ENCODE measurements at places on chromosomes 4 and X.

- DNase-seq: no peak
Measured at GRCh38 chr4:31748382-31748781, 1028.2 kb downstream of the PCDH7 start.

GRCh38 chr4:74738464-74739143 lies 55.7 kb downstream of the BTC start:
- peak; percentile 89 for DNase-seq

GRCh38 chr4:112015960-112016359 lies 129.3 kb upstream of the FAM241A start:
- no peak for DNase-seq

DNA sequence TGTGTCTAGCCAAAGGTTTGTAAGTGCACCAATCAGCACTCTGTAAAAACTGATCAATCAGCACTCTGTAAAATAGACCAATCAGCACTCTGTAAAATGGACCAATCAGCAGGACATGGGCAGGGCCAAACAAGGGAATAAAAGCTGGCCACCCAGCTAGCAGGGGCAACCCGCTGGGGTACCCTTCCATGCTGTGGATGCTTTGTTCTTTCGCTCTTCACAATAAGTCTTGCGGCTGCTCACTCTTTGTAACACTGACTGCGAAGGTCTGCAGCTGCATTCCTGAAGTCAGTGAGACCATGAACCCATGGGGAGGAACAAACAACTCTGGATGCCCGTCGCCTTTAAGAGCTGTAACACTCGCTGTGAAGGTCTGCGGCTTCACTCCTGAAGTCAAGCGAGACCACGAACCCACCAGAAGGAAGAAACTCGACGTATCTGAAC lies 14.3 kb downstream of the HNRNPDL start:
- DNase-seq: no peak

DNA sequence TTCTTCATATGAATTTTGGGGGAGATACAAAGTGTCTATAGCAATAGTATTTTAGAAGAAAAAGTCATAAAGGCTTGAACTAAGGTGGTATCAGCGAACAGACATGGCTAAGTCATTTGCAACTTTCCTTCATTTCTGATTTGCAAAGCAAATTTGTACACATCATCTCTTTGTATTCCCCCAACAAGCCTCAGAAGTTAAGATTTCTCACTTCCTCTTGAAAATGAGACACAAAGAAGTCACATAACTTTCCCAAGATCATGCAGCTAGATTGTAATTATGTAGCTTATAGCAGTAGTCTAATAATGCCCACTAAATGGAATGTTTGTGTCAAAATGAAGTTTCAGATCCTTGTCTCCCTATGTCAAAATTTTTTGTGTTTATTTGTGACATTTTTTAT lies 709.8 kb upstream of the HS3ST1 start:
- no peak for DNase-seq

DNA sequence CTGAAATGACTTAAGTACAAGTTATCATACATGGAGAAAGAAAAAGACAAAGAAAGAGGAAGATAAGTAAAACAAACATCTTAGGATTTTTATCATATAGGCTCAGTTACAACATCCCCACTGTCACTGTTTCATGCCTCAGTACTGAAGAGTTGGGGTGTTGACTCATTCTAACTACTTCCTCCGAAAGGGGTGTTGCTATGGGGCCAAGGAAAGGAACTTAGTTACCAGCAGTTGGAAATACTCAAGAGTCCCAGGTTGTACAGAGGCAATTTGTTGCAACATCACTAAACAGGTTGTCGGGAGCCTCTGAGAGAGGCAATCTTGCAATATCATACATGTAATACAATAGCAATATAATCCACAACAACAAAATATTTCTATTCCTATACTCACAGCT lies 1264.7 kb downstream of the PCDH7 start:
- peak; percentile 43 for DNase-seq

DNA sequence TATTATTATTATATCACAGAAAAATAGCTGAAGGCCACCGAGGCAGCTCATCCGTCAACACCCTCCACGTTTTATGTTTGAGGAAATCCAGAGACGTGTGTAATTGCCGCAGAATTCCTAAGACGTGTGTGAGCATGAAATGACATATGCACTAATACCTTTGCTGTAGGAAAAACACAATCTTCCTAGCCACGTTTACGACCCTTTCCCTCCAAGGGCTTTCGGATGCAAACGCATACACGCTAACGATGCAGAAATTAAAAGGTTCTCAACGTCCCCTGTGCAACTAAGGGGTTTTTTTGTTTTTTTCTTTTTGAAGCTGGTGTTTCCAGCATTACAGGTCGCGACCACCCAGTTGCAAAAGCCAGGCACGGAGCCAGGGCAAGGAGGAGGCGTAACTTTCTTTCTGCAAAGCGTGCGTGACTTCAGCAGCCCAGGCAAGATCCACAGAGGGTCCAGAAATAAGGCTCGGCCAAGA lies 33.8 kb downstream of the CRLF2 start:
- peak; percentile 24 for DNase-seq

- DNase-seq: no peak
Measured at GRCh38 chr4:104973708-104974107, 173.0 kb upstream of the TET2 start.

GRCh38 chr4:109027016-109027500 lies 264.2 kb upstream of the ETNPPL start:
- DNase-seq: no peak

DNA sequence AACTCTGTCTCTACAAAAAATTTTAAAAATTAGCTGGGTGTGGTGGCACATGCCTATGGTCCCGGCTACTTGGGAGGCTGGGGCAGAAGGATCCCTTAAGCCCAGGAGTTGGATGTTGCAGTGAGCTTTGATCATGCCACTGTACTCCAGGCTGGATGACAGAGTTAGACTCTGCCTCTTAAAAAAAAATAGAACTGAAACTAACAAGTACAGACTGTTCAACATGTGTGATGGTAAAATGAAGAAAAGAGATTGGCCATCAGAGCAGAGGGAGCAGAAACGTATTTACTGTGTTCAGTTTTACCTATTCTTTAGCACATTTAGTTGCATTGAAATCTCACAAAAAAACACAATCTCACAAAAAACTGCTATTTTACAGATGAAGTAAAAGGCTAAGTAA lies 77.9 kb upstream of the NAP1L5 start:
- DNase-seq: no peak

DNA sequence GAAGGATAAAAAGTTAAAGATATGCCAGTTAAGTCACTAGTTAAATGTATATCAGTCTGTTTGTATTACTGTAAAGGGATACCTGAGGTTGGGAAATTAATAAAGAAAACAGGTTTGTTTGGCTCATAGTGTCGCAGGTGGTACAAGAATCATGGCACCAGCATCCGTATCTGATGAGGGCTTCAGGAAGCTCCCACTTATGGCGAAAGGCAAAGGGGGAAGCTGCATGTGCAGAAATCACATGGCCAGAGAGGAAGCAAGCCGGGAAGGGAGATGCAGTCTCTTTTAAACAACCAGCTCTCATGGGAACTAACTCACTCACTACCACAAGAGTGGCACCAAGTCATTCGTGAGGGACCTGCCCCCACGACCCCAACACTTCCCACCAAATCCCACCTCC lies 91.9 kb upstream of the SH3RF1 start:
- no peak for DNase-seq

- peak; percentile 86 for DNase-seq
Measured at GRCh38 chrX:43958529-43958928, 14.7 kb downstream of the NDP start.

DNA sequence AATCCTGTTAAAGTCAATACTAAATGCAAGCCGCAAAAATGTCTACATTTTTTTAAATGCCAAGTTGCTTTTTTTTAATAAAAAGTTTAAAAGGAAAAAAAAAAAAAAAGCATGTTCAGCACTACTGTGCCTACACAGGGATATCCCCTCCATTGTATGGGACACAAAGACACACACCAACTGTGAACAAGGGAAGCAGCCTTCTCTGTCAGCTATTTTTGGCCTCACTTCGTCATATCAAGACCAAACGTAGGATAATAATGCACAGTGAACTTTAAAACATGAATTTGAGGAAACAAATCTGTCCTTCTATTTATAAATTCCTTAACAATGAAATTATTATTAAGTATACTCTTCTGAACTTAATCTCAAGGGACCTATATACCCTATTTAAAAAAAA lies 4.4 kb downstream of the FBXW7 start:
- no peak for DNase-seq

DNA sequence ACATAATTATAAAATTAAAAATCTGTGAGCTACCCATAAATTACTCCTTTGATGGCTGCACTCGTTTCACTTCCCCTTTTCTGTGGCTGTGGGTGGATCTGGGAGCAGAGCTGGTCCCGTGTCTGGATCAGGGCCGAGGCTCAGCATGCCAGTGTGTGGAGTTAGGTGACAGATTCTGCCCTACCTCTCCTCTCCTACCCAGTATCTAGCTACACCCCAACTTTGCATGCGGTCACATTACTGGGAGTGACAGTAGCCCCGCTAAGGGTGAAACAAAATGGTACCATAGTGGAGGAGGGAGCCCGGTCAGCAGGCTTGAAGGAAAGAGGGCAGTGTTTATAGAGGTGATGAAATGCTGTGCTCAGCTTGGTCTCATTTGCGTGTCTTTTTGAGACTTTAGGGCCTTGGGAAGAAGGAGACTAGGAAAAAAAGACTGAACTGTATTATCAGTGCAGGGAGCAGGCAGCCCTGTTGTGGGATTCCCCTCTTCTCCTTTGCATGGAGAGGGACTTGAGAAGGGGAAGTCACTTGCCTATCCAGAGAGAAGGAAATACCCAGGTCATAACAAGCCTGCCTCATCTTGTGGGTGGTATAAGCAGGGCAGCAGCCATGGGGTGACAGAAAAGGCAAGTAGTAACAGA lies 48.4 kb downstream of the ARHGAP10 start:
- no peak for DNase-seq

DNA sequence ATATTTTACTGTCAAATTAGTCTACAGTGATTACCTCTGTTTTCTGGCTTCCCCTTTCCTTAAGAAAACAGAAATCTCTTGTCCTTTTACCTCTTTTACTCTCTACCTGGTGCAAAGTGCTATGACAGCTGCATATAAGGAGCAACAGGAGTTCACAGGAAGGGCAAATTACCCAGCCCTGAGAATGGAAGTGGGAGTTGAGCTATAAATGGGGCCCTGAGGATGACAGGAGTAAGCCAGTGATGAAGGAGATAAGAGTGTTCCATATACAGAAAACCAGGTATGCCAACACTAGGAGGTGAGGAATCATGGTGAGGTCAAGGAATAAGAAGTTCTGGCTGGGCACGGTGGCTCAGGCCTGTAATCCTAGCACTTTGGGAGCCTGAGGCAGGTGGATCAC lies 4.5 kb upstream of the HSD17B13 start:
- no peak for DNase-seq

- DNase-seq: no peak
Measured at GRCh38 chr4:112057470-112057869, 87.8 kb upstream of the FAM241A start.

DNA sequence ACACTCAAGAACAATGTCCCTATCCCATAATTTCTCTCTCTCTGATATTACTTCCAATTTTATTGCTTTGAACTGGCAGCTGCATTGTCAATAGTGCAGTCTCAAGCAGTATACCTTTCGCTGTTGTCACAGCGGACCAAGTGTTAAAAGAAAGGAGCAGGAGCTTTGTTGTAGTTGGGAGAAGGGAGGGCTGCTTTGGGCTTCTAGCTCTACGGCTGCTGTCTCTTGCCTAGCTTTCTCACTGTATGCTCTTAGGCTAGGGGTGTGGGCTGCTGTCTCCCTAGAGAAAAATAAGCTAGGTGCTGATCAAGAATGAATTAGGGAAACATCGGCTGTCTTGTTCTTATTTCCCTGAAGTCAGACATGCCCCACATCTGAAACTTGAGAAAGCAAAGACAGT lies 52.5 kb downstream of the TRPC5OS start:
- DNase-seq: no peak

DNA sequence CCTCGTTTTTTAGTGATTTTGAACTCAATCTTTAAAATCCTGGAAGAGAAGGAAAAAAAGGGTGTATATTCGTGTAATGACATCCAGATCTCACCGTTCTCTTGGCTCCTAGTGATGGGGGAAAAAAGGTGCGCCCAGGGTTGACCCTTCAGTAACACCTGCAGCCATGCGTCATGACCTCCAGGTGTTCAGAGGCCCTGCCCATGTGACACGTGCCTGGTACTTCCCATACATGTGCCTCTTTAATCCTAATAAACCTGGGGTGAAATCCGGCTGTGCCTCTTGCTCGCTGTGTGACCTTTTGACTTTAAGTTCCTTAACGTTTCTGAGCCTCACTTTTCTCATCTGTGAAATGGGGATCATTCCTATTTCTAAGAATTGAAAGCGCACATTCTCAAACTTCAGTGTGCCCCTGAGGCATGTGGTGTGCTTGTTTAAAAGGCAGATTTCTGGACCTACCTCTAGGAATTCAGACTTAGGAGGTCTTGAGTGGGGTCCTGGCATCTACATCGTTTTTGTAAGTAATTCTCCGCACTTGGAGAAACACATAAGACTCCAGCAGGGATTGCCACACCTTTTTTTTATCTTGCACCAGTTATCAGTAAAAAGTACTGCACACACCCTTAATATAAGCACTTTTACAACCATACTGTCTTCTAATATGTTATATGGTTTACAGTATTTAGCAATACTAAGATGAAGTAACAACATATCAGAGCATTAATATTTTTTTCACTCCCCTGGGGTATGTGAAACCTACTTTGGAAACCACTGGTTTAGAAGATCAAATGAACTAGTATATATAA lies 90.1 kb downstream of the RELL1 start:
- DNase-seq: no peak

- DNase-seq: no peak
Measured at GRCh38 chr4:156884183-156884582, 87.4 kb downstream of the PDGFC start.

- no peak for DNase-seq
Measured at GRCh38 chr4:181982856-181983255, 260.3 kb upstream of the TENM3 start.

DNA sequence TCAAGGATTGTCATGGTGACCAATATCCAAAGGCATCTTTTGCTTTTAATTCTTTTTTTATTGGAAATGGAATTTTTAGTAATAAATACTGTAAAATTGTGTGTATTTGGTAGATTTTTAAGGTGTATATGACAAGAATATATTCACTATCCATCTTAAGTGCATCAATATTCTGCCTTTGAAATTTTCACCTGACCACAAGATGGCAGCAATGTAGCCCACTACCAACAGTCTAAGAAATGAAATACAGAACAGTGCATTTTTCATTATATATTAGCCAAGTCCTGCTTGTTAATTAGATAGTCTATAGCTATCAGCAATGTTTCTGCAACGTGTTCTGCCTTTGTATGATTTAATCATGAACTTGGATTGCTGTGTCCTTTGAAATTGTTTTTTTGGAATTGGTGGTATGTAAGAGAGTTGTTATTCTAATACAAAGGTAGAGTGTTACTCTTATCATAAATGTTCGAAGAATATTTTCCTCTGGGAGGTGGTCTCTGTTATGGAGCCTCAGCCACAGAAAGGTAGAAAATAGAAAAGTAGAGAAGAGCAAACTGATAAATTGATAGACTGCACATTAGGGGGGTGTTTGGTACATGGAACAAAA lies 38.2 kb downstream of the HPGDS start:
- DNase-seq: peak; percentile 63

GRCh38 chr4:37769391-37769989 lies 57.0 kb upstream of the PGM2 start:
- no peak for DNase-seq

Data from adipocyte (in vitro differentiated cells).